ENCODE measurements at places on chromosomes 11 and 22. TPM values are rescaled to one million over a fixed set of nuclear protein-coding genes. Genes with fewer than 3 reads are reported as not detected.

GRCh38 chr11:69462106-69462951 lies 19.1 kb upstream of the LINC01488 start:
- DNase-seq: no peak

Gene PRG3
- not detected for total RNA-seq

DNA sequence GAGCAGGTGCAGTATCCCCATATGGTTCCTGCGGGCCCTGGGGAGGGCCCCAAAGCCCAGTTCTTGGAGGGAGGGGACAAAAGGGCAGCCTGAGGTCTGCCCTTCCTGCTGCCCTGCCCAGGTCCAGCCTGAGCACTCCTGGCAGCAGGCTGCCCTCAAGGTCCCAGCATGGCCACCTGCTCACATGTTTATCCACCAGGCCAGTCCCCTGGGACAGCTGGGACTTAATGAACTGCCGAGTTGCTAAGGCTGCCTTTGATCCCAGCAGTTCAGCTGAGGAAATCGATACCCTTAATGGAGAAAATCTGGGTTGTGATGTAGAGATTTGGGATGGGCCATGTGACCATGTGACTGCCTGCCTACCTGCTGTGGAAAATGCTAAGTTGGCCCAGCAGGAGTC lies 146.2 kb downstream of the TRIM29 start:
- DNase-seq: no peak

- no peak for DNase-seq
Measured at GRCh38 chr22:44634426-44635321, 67.3 kb upstream of the PRR5 start.

Gene KIRREL3
- not detected for total RNA-seq

Gene FANCF
- 26.6 TPM for total RNA-seq

DNA sequence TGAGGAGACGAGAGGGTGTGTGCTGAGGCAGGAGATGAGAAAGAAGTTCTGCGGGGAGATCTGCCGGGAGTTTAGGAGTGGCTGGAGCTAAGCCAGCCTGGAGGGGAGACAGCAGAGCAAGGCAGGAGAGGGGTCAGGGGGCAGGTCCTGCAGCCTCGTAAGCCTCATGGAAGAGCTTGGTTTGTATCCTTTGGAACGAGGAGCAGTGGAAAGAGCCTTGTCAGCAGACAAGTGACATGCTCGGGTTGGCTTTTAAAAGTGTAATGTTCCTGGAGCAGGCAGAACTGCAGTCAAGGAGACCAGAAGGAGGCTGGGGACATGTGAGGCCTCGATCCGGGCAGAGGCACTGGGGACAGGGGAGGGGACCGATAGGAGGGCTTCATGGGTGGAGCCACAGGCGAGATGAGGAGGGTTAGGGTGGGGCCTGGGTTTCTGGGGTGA lies 21.4 kb upstream of the TUB start:
- DNase-seq: no peak
